ENCODE measurements at places on chromosomes 13 and 19.

GRCh38 chr19:48806518-48806817, 4.4 kb downstream of the BCAT2 start:
- DNase-seq, result no peak

DNA sequence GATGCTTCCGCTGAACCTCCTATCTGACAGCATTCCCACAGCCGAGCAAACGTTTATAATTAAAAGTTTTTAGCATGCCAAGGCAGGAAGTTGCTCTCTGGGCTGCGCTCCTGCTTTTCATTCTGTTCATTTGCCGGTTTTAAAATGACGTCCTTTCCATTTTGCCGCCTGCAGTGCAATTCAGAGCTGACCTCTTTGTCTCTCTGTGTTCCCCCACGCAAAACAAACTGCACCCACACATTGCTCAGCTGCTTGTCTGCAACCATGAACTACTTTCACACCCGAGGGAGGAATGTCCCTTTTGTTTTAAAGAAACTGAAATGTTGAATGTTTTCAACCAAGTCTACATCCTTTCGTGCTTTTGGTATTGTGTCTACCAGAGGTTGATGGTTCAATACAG, 416.5 kb downstream of the EFNB2 start:
- DNase-seq, result no peak

DNA sequence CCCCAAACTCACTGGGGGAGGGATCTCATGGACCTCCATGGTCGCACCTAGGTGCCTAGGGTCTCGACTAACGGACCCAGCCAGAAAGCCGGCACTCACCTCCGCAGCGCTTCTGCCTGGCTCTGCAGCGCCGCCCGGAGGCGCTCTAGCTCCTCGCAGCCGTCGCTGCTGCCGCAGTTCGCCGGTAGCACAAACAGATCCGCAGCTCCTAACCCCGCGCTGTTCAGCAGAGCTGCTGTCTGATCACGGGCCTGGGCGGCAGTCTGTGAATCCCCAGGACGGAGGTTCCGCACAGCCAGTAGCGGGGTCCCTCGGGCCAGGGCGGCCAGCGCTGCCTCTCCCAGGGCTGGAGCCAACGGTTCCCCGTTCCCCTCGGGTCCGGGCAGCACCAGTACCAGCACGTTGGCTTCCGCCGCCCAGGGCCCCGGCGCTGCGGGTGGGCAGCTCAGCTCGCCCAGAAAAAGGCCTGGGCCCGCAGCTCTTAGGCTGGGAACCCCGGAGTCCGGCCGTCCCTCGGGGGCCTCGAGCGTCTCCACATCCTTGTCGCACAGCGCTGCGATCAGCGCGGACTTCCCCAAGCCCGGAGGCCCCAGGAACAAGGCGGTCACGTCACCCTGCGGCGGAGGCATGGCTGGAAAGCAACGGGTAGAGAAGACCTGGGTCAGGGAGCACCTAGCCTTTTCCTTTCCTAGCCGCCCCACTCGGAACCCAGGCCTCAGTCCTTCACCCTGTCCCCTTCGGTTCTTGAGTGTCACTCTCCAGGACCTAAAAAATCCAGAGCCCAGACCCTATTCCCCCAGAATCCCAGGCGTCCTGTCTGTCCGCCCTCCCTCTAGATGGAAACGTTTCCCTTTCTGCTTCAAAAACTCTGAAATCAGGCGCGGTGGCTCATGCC, 977 bp downstream of the IRGQ start:
- no peak for DNase-seq

GRCh38 chr13:25032160-25032559, 63.8 kb upstream of the PABPC3 start:
- DNase-seq, result no peak

- DNase-seq, result no peak
Measured at GRCh38 chr13:26563713-26564112, 6.2 kb downstream of the WASF3 start.

- DNase-seq, result no peak
Measured at GRCh38 chr19:48511800-48512503, at the start of gene LMTK3. Gene LMTK3 (minus strand): TSS chr19:48511835. CDS start chr19:48511576, 259 bp downstream.

- no peak for DNase-seq
Measured at GRCh38 chr13:28585561-28585960, 73.4 kb upstream of the POMP start.

DNA sequence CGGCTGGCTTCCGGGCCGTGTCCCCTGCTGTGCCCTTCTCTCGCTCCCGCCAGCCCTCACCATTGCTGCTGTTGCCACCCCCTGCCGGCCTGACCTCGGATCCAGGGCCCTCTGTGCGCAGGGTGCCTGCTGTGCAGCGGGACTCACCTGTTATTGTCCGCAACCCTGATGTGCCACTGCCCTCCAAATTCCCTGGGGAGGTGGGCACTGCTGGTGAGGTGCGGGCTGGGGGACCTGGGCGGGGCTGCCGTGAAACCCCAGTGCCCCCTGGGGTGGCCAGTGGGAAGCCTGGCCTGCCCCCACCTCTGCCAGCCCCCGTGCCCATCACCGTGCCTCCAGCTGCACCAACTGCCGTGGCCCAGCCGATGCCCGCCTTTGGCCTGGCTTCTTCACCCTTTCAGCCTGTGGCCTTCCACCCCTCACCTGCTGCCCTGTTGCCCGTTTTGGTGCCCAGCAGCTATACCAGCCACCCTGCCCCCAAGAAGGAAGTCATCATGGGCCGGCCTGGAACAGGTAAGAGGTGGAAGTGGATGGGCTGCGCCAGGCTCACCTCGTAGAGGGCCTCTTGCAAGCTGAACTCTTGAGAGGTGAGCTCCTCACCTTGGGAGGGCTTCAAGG, 5.1 kb downstream of the CIC start:
- DNase-seq, result no peak

DNA sequence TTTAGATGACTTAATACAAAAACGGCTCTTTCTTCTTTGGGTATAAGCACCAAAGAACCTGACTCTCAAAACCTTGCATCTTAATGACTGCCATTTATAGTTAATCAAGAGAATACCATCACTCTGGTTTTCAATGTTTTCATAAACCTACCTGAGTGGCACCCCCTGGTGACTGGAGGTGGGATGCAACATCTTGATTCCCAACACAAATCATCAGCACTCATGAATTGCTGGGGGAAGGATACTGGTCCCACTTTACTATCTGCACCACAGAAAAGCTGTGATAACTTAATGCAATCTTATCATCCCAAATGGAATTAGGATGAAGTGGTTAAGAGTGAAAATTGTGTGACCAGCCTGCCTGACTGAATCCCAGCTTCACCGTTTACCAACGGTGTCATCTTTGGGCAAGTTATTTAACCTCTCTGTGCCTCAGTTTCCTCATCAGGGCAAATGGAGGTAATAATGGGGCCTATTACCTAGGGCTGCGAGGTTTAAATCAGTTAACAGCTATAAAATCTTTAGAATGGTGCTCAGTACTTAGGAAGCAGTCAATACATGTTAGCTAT, 366.4 kb downstream of the KLF12 start:
- DNase-seq, result no peak

DNA sequence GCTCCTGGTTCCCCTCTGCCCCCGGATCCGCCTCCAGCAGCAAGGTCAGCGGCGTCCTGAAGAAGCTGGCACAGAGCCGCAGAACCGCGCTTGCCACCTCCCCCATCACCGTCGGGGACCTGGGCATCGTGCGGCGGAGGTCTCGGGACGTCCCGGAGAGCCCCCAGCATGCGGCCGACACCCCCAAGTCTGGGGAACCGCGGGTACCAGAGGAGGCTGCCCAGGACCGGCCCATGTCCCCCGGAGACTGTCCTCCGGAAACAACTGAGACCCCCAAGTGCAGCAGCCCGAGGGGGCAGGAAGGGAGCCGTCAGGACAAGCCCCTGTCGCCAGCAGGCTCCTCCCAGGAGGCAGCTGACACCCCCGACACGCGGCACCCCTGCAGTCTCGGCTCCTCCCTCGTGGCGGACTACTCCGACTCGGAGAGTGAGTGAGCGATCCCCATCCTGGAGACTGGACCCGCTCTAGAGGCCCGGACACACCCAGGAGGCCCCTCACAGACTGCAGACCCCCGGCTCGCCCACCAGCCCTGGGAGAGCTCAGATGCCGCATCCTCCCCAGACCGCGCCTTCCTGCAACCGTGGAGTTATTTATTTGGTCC, 1.6 kb upstream of the MRI1 start:
- no peak for DNase-seq

- no peak for DNase-seq
Measured at GRCh38 chr13:70812481-70812880, 704.2 kb upstream of the KLHL1 start.

DNA sequence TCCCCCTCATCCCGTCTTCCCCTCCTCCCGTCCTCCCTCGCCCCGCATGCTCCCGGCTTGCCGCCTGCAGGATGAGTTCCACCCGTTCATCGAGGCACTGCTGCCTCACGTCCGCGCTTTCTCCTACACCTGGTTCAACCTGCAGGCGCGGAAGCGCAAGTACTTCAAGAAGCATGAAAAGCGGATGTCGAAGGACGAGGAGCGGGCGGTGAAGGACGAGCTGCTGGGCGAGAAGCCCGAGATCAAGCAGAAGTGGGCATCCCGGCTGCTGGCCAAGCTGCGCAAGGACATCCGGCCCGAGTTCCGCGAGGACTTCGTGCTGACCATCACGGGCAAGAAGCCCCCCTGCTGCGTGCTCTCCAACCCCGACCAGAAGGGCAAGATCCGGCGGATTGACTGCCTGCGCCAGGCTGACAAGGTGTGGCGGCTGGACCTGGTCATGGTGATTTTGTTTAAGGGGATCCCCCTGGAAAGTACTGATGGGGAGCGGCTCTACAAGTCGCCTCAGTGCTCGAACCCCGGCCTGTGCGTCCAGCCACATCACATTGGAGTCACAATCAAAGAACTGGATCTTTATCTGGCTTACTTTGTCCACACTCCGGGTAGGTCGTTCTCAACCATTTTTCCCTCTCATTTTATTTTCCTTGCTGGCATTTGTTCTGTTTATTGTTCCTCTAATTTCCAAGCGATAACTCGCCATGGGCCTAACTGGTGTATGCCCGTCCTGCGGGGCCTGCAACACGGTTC, 29.8 kb downstream of the NFIX start:
- no peak for DNase-seq

DNA sequence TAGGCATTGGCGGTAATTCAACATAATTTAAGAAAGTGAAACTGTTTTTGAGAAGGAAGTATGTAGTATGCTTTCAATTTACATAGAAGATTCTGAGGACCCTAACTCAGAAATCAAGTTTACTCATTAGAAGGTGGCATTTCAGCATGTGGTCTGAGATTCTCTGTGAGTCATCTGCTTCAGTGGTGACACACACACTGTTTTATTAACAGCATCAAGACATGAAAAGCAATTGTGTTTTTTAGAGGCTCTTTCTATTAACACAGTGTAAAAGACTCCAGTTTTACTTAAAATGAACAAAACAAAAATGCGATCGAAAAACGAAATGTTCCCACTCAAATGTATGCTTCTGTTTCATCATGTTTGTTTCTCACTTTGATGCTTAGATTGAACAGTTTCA, 802.1 kb upstream of the SLITRK6 start:
- DNase-seq, result no peak

DNA sequence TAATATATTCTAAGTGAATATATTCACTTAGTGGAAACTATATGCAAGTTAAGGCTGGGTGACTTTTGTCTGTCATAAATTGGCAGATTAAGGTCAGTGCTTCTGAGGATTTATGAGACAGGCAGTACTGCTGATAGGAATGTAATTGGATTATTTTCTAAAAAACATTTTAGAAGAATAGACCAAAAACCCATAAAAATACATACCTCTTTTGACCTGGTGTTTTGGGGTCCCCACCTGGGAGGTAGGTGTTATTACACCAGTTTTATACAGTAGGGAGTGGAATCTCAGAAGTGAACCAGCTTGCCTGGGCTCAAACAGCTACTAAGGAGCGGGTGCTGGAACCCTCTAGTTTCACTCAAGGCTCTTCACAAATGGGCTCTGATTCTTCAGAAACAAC, 25.3 kb downstream of the COG3 start:
- DNase-seq, result no peak

GRCh38 chr19:33274663-33275558, 27.4 kb downstream of the CEBPA start:
- no peak for DNase-seq

DNA sequence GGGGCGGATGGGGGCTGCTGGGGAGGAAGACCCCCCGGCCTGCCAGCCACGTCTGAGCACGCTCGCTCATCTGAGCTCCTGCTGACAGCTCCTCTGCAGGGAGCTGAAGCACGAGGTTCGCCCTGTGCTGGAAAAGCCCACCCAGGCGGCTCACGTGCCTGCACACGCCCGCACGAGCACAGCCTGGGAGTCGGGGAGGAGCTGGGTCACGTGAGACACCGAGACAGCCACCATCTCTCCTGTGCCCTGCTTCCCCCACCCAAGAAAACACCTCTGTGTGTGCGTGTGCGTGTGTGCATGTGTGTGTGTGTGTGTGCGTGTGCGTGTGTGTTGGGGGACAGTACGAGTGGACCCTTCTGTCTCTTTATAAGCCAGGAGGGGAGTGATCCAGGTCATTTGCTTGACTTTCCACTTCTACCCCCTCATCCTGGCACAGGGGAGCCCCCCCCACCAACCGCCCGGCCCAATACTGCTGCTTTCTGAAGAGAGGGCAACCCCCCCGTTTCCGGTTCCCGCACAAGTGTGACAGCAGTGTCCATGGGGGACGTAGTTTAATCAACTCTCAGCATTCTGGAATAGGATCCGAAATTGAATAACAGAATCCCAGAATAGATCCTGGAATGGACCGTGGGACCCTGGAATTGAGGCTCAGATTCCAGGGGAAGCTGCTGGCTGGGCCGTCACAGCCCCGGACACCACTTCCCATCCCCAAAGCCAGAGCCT, 42.5 kb downstream of the CELF5 start:
- no peak for DNase-seq

DNA sequence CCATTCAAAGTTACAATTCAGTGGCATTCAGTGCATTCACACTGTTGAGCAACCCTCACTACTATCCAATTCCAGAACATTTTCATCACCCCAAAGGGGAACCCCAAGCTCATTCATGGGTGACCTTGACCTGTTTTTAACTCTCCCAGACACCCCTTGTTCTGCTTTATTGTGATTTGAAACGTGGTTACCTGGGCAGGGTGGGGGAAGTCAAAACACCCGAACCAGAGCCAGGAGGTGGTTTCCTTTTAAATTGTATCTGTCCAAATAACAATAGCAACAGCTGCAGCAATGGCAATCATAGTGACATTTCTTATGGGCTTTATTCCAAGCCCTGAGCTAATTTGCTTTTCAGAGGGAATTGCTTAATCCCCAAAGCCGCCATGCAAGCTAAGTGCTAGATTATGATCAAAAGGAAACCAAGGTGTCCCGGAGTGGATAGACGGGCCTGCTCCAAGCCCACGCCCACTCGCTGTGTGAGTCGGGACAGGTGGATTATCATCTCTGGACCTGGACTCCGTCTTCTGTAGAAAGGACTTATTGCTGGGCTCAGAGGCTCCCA, 6.1 kb downstream of the PTGIR start:
- DNase-seq, result no peak

DNA sequence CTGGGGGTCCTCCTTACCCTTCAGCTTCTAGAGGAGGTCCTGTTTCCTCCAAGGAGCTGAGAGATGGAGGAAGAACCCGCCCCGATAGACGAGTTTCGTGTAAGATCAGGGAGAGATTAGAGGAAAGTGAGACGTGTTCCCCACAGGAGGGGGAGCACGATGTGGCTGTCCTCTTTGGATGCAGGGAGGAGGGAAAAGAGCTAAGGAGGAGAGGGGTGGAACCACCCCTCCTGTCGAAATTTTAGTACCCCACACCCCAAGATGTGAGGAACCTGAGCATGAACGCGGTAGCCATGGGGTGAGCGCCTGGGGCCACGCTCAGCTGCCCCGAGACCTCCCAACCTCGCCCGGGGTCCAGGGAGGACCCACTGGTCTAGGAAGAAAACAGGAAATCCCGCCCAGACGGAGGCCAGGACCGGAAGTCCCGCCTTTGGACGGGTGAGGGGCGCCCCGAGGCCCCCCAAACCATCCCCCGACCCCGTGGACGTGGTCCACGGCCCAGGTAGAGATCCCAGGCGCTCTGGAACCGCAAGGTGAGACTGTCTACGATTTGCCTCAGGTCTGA, 1.2 kb downstream of the AKT1S1 start:
- DNase-seq, result no peak
